Smooth muscle cell of bladder (primary cell): ENCODE measurements at places on chromosomes 16 and 17. TPM values are rescaled to one million over a fixed set of nuclear protein-coding genes. Genes with fewer than 3 reads are reported as not detected.

The TMED6 gene
- 0.28 TPM in 1 of 2 replicates, not detected in the other for total RNA-seq

The ST6GALNAC1 gene
- not detected in 2 replicates for total RNA-seq

The BICDL2 gene
- under 0.01 and 0.37 TPM in 2 replicates for total RNA-seq

The HSPB9 gene
- total RNA-seq = not detected in 2 replicates

The KRT40 gene
- total RNA-seq = not detected in 2 replicates

The SYNGR3 gene
- 2.4 and 3.3 TPM in 2 replicates for total RNA-seq

The TNFSF13 gene
- 0.71 and 0.74 TPM in 2 replicates for total RNA-seq

The DHRS7C gene
- total RNA-seq = not detected in 2 replicates

The TBC1D3C gene
- 0.71 TPM in 1 of 2 replicates, not detected in the other for total RNA-seq

The TPSAB1 gene
- not detected in 2 replicates for total RNA-seq

The PLXDC1 gene
- total RNA-seq = 0.28 and 0.83 TPM in 2 replicates

The GRAPL gene
- total RNA-seq = not detected in 2 replicates

The EFNB3 gene
- 0.09 and 0.28 TPM in 2 replicates for total RNA-seq

The FNDC8 gene
- not detected in 2 replicates for total RNA-seq

The CHRNE gene
- total RNA-seq = 0.14 and 1.4 TPM in 2 replicates

The NKD1 gene
- under 0.01 TPM in 2 replicates for total RNA-seq

The WNK4 gene
- 0.28 and 1.7 TPM in 2 replicates for total RNA-seq

The TNP2 gene
- total RNA-seq = not detected in 2 replicates
